ENCODE measurements at places on chromosomes 7 and 10.

DNA sequence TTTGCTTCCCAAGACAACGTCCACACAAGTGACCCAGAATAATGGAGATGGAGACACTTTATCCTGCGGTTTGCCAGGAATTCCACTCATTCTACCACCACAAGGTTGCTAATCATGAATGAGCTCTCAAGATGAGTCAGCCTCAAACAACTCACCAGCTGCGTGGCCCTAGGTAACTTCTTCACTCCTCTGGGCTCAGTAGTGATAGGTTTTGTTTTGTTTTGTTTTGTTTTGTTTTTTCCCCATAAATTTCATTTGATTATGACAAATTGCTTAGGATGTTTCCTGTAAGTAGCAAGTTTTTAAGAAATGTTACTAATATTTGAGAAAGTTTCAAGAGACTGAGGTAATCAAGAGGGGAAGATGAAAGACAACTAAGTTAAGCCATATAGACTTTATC is 286.8 kb downstream of the PARD3 start:
- no peak for DNase-seq

- DNase-seq = no peak
Measured at GRCh38 chr10:108582387-108582786, 1340.9 kb downstream of the XPNPEP1 start.

GRCh38 chr10:4889959-4890358 is 64.0 kb downstream of the AKR1E2 start:
- no peak for DNase-seq

DNA sequence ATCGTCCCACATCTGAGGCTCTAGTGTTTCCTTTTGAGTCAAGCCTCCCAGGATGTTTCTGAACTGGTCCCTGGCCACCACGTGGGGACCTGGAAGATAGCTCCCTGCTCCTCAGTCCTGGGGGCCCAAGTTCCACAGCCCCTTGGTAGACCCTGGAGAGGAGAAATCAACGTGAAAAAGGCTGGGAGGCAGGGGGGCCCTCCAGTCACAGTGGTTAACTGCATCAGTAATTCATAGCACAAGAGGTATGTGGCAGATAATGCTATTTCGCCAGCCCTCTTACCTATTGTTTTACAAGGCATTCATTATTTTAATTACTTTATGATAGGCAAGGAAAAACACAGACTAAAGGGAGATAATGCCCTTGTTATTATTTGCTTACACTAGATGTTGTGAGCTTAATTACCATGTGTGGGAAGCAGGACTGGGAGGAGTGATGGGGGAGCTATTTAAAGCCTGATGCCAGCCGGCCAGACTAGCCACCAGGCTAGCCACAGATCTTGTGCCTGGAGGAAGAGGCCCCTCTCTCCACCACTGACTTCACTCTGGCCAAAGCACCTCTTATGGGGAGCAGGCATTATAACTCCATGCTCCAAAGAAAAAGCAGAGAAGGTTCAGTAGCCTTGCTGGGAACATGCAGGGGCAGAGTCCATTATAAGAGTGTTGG is 230.7 kb downstream of the KCNMA1 start:
- no peak for DNase-seq

DNA sequence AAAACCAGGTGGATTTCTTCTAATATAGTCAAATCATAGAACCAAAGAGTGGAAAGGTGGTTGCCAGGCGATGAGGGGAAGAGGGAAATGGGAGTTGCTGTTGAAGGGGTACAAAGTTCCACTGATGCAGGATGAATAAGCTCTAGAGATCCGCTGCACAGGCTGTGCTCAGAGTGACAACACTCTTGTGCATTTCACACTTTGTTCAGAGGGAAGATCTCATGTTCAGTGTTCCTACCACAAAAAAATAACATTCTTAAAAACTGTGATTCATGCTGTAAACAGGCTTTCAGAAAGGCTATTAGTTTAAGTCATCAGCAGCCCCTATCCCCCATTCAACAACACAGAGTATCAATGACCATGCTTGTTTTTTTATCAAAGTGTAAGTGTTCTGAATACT is 213.8 kb downstream of the COBL start:
- no peak for DNase-seq

DNA sequence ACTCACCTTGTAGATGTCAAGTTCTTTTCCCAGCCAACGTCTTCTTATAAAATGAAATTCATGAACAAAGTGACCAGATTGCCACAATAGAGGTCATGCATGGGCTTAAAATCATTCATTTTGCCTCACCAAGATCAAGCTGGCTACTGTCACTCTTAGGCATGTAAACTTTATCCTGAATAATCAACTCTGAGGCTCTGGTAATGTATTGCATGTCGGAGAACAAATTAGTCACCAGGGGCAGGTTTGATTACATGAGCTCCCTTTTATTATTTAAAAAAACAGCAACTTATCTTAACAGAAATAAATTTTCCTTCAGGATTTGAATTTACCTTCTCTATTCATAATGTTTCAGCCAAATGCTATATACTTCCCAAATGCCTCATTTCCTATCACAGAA is 112.9 kb upstream of the SP4 start:
- DNase-seq = no peak

Data from activated CD4-positive, CD25-positive, alpha-beta regulatory T cell treated with anti-CD3 and anti-CD28 coated beads, Interleukin-2, amount 50 U/mL, for 16 hours (primary cell).